ENCODE measurements at places on chromosomes 13 and 19. TPM values are rescaled to one million over a fixed set of nuclear protein-coding genes. Genes with fewer than 3 reads are reported as not detected.

The USP12 gene
- total RNA-seq = 38.6 TPM

The AKAP11 gene
- total RNA-seq = 64.5 TPM

The PCDH9 gene
- 131 TPM for total RNA-seq

The RAB3A gene
- 35.7 TPM for total RNA-seq

The DMKN gene
- 4.2 TPM for total RNA-seq

The C19orf73 gene
- total RNA-seq = 1.5 TPM

The SH2D3A gene
- total RNA-seq = 4.9 TPM

The ATP4A gene
- total RNA-seq = not detected

The SYNE4 gene
- total RNA-seq = 0.36 TPM

The LRRC63 gene
- 1.7 TPM for total RNA-seq

The FBXO27 gene
- 6.4 TPM for total RNA-seq

The KLHL1 gene
- total RNA-seq = 23.2 TPM

The WASF3 gene
- 51.5 TPM for total RNA-seq

The LGI4 gene
- 2.7 TPM for total RNA-seq

The QPCTL gene
- total RNA-seq = 2.4 TPM

The ZFP30 gene
- total RNA-seq = 51.6 TPM

The ACTMAP gene
- 0.82 TPM for total RNA-seq

The FKRP gene
- total RNA-seq = 18.8 TPM

The CASP14 gene
- total RNA-seq = not detected

The ZNF541 gene
- total RNA-seq = 0.91 TPM

The CERS1 gene
- total RNA-seq = 19.1 TPM

The LILRA5 gene
- not detected for total RNA-seq

The ZNF415 gene
- total RNA-seq = 13.0 TPM

The RNF113B gene
- total RNA-seq = not detected

The CEACAM8 gene
- total RNA-seq = not detected

The SLC25A41 gene
- 0.91 TPM for total RNA-seq

The FCHO1 gene
- total RNA-seq = 25.9 TPM

The PTPRH gene
- total RNA-seq = 0.73 TPM

The STAP2 gene
- 1.5 TPM for total RNA-seq

The ZNF528 gene
- total RNA-seq = 106 TPM

The GFY gene
- total RNA-seq = not detected

The SULT2A1 gene
- total RNA-seq = not detected

The SIGLECL1 gene
- total RNA-seq = not detected

The RNF126 gene
- total RNA-seq = 13.2 TPM

The RNF17 gene
- total RNA-seq = 0.09 TPM

The FXYD3 gene
- total RNA-seq = 0.45 TPM

The KLK2 gene
- 0.09 TPM for total RNA-seq

The RGS9BP gene
- 1.1 TPM for total RNA-seq

The F10 gene
- total RNA-seq = 0.91 TPM

The PLVAP gene
- 1.6 TPM for total RNA-seq

The C19orf33 gene
- total RNA-seq = not detected

The CCNA1 gene
- total RNA-seq = 6.6 TPM

The CCL25 gene
- not detected for total RNA-seq

The PDCD5 gene
- 24.3 TPM for total RNA-seq

The LILRA1 gene
- total RNA-seq = 0.09 TPM

The A1BG gene
- total RNA-seq = 2.0 TPM

The RHPN2 gene
- 5.2 TPM for total RNA-seq

The SHANK1 gene
- 19.3 TPM for total RNA-seq

The CCDC169 gene
- 4.9 TPM for total RNA-seq

The KIR3DL1 gene
- not detected for total RNA-seq

The GJA3 gene
- 0.27 TPM for total RNA-seq

The TLE6 gene
- total RNA-seq = 0.91 TPM

The SLC17A7 gene
- total RNA-seq = 3.8 TPM

The CEACAM4 gene
- not detected for total RNA-seq

The ZNF816 gene
- total RNA-seq = 8.9 TPM
